Kasumi-1 (cell line): ENCODE measurements at places on chromosomes 2 and 18.

GRCh38 chr2:36528274-36528673 lies 69.7 kb downstream of the FEZ2 start:
- no peak for DNase-seq

GRCh38 chr18:49094979-49095632 lies 144.3 kb upstream of the SMAD7 start:
- no peak for DNase-seq

GRCh38 chr18:57807336-57808117 lies 4.4 kb upstream of the ATP8B1 start:
- no peak for DNase-seq

- no peak for DNase-seq
Observed at GRCh38 chr18:73535189-73535588, 612.4 kb downstream of the FBXO15 start.

DNA sequence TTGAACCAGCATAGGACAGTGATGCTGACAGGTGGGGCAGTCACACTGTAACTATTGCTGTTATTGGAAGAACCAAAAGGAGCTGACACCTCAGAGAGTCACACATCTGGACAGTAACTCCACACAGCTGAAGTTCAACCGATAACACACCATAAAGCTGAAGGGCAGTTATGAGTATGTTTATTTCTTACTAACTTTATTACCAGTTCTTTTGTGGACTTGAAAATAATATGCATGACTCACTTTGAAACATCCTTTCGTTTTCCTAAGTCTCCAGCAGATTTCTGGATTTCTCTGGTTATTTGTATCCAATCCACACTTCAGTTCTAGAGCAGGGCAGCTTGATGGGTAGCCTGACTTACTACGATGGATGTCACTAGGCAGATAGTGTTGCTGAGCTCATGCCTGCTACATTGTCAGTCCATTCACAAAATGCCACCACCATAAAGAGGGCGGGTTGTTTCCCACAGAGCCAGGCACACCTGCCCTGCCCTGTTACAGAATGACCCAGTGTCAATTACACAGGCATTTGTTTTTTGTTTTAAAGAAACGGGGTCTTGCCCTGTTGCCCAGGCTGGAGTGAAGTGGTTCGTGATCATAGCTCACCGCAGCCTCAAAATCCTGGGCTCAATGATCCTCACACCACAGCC lies 8.4 kb upstream of the AGBL5 start:
- DNase-seq, result no peak

- no peak for DNase-seq
Observed at GRCh38 chr2:155315768-155316167, 617.3 kb downstream of the KCNJ3 start.

- peak; percentile 44 for DNase-seq
Observed at GRCh38 chr2:195898505-195899191, 170.0 kb downstream of the DNAH7 start.
